ENCODE measurements at places on chromosomes 13 and 19.
A peak's percentile ranks its signal among the peaks of the same experiment; 100 is the strongest.

DNA sequence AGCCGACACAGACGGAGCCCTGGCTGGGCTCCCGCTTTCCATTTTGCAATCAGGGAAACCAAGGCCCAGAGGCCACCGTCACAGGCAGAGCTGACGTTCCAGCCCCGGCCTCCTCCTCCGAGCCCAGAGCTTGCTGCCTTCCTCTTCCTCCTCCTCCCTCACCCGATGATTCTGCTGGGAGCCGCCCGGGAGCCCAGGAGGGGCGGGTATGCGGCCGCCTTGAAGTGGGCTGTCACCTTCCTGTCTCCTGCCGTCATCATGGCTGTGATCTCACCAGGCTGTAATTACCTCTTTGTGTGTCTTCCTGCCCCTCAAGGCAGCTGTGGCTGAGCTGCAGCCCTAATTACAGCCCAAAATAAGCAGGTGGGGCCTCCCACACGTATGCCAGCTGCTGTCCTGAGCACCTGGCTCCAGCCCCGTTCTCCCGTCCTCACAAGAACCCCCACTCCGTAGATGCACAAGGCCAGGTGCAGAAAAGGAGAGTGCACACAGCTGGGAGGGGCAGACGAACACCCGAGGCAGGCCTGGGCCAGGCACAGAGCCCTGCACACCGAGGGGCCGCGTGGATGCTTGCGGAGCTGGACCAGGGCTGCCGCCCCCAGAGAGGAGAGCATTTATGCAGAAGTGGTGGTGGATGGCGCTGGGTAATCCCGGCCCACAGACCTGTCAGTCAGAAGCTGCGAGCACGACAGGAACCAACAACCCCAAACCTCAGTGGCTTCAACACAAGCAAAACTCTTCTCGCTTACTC is 4.0 kb downstream of the TPGS1 start:
- DNase-seq = peak; percentile 52

DNA sequence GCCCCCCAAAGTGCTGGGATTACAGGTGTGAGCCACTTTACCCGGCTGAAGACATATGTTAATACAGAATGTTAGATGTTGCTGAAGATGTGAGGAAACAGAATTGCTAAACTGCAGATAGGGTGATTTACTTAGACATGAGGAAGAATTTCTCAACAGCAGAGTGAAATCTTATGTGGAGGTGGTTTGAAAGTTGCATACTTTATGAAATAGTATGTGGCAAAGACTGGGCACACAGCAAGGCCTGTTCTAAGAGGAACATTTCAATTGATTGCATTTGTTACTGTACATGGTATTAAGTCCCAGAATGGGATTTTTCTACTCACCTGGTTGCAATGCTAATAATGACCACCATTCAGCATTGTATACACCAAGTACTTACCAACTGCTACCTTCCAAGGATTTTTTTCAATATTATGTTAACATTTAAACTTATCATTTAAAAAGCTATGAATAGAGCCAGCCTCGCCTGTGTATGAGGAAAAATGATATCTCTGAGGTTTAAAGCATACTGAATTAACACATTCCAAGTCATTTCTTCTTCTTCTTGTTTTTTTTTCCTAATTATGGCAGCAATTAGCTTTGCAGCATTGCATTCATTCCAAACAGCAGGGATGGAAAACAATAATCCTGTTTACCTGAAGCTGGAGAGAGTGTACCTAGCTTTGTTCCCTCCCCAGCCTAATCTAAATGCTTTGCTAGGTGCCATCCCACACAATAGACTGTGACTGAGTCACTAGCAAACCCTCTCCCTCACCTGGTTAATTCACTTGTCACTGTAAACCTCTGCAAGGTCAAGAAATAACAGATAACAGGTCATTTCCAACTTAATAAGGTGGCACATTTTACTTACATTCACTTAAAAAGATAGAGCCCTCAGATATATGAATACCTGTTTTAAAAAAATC is 19.4 kb upstream of the KLF5 start:
- no peak for DNase-seq

DNA sequence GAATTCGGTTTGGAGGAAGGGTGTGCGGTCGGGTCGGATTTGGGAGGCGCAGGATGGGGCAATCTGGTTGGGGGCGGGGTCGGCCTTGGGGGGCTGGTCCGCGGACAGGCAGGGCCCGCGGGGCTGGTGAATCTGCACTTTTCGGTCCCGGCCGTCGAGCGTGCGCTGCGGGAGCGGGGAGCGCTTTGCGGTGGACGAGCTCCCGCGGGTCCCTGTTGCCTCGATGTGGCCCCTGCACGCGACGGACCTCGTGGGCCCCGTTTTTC is 11.9 kb downstream of the PEAK3 start:
- DNase-seq = no peak

- peak; percentile 82 for DNase-seq
These were observed 24.3 kb upstream of the MYDGF start for GRCh38 chr19:4694211-4694987.

GRCh38 chr13:76711550-76712182 is 174.5 kb downstream of the KCTD12 start:
- peak; percentile 93 for DNase-seq

DNA sequence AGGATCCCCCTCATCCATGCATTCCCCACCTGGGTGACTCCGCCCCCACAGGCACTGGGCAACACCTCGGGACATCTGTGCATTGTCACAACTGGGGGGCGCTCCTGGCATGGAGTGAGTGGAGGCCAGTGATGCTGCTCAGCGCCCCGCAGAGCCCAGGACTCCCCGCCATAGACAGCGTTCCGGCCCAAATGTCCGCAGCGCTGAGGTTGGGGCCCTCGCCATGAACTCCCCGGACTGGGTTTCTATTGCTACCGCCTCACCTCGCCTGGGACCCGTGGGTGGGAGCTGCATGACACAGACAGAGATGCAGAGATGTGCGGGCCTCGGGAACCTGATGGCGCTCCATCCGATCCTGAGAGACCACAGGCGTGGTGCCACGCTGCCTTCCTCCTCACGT is 4.6 kb downstream of the FZR1 start:
- DNase-seq = no peak

DNA sequence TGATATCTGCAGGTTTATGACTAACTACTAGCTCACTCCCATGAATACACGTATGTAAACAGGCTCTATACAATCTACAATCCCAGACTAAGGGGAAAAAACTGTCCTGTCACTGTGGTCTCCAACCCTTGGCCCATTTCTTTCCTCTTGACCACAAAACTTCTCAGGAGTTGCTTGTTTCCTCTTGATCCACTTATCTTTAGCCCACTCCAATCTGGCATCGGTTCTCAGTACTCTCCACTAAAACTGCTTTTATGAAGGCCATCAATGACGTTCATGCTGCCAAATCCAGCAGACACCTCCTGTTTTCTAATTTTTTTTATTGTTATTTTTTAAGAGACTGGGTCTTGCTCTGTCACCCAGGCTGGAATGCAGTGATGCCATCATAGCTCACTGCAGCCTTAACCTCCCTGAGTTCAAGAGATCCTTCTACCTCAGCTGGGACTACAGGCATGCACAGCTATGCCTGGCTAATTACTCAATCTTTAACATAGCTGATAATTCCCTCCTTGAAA is 31.9 kb upstream of the USPL1 start:
- DNase-seq = peak; percentile 34

- peak; percentile 90 for DNase-seq
These were observed at the start of gene OBI1 for GRCh38 chr13:78658630-78659449. OBI1 (minus strand) TSS chr13:78659155; CDS start chr13:78659120, 35 bp downstream.

Measured in fibroblast of skin of scalp (primary cell).